ENCODE measurements at places on chromosomes 1 and 21.
A peak's percentile ranks its signal among the peaks of the same experiment; 100 is the strongest.

DNA sequence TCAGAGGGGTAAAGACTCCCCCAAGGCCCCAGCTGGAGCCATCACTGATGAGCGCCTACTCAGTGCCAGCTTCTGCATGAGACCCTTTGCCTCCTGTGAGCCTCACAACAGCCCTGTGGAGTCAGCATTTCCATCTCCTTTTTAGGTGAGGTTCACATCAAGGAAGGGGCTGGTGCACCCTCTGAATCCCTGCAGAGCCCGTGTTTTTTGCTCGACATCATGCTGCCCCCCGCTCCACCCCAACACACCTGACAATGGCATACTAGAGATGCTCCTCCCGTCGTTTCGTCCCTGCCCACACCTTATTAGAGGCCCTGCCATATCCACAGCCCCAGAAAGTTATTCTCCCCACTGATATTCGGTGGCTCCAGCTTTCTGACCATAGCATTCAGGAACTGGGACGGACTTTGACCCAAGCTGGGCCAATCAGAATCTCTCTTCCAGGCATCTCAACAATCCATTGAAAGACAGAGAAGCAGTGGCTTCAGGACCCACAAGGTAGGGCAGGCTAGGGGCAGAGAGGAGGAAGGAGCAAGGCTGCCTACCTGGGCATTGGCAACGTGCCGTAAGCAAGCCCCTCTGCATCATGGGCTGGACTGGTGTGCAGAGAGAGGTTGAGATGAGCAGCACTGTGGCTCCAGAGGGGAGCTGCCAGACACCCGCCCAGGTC lies 32.7 kb downstream of the EPHA10 start:
- DNase-seq = no peak

DNA sequence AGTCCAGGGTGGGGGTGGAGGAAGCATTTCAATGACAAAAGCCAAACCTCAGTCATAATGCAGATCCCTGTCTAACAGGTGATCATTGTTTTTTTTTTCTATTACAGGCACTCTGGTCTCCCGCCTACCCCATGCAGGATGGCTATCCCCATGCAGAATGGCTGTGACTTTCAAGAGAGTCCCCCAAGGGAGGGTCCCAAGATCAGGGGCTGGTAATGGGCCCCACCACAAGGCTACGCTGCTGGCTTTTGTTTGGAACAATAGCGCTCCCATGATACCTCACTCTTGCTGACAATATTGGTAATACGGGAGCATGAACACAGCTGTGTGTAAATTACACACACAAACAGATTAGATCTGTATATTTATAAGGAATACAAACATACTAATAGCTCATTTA lies 119.4 kb downstream of the SLC45A1 start:
- DNase-seq = no peak

GRCh38 chr1:204361341-204361771 lies 1.6 kb upstream of the PLEKHA6 start:
- DNase-seq = no peak

- peak; percentile 26 for DNase-seq
Observed at GRCh38 chr1:45543581-45544417, 6.8 kb upstream of the AKR1A1 start.

- no peak for DNase-seq
Observed at GRCh38 chr21:37006486-37007291, at the start of gene RIPPLY3. RIPPLY3 (plus strand) TSS chr21:37006702; CDS start chr21:37006773, 71 bp downstream.

- DNase-seq = no peak
Observed at GRCh38 chr1:150557813-150558212, 8.6 kb downstream of the ADAMTSL4 start.

GRCh38 chr1:10292188-10292587 lies 81.8 kb downstream of the KIF1B start:
- no peak for DNase-seq

DNA sequence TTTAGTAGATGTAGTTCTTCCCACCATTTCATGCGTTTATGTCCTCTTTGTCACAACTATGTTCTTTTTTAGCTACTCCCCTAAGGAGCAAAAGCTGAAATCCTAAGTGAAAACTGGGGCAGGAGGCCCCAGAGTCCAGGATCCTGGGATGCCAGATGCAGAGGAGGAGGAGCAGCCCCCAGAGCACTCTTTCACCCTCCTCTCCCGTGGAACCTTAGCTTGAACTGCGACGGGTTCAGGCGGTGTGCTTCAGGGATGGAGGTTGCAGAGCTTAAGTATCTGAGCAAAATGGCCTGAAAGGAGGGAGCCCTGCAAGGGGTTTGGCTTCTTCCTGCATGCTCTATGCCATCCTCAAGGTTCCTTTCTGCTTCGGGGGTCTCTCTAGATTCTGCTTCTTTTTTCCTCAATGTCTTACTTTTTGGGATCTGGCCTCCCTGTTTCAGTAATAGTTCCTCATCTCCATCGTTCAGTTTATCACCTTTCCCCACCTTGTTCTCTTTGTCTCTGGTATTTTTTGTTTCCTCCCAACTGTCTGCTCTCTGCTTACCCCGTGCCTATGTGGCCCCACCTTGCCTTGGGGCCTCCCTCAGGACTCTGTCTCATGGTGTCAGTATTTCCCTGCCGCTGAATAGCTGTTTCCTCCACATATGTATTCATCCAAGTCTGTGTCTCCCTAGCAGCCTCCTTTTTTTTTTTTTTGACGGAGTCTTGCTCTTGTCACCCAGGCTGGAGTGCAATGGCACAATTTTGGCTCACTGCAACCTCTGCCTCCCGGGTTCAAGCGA lies 2.7 kb upstream of the NHLH1 start:
- no peak for DNase-seq

DNA sequence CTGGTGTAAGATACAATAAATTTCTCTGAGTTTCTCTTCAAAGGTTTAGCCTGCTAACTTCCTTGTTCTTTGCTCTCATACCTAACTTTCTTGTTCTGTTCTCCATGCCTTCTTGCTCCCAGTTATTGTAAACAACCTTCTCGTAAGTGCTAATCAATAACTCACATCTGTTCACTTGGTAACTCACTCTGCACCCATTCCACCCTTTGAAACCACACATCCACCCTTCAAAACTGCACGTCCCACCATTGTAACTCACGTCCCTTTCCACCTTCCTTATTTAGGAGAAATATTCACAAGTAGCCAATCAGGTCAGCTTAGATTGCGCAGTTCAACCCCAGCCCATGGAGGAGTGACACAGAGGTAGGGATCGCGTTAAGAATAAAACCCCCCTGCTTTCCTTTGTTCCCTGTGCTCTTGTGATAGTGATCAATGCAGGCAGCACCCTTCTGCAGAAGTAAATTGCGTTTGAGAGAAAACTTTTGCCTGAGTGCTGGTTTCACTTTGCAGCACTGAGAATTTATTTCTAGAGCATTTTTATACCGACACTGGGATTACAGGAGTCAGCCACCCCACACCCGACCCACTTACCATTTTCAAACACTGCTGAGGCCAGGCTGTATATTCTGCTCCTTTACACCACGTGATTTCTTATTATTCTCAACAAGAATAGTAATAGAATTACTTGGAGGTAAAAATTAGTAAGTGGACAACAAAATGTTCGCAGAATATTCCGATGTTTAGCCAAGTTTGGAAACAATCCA lies 789.2 kb upstream of the RGS18 start:
- no peak for DNase-seq

GRCh38 chr1:55481634-55482033 lies 266.5 kb upstream of the USP24 start:
- DNase-seq = no peak

DNA sequence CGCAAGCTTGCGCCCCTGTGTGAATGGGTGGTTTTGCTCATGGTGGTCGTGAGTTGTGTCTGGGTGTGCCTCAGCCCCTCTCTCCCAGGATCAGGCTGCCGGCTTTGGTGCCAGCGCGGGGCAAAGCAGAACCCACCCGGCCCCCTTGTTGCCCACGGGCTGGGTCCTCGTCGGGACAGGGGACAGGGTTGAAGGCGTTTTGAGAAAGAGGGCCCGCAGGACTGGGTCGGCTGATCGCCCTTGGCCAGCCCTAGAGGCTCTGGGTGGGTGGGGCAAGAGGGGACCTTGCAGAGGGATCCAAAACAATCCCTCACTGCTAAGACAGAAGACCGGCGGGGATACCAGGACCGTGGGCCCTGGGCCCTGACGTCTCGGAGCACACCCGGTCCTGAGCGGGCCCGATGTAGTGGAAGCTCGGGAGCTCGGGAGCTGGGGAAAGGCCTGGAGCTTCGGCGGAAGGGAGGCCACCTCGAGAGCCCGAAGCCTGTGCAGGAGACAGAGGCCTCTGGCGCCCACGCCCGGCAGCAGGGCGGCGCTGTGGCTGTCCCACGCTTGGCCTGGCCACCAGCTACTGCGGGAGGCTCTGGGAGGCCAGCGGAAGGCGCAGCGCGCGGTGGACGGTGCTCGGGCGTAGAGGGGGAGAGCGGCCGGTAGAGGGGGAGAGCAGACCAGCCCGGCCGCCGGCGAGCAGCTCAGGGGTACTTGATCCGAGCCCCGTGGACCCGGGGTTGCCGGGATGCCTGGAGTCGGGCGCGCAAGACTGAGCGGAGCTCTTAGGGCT lies 2.8 kb upstream of the ZNF678 start:
- no peak for DNase-seq

- no peak for DNase-seq
Observed at GRCh38 chr1:152162792-152163463, 3.9 kb upstream of the RPTN start.

GRCh38 chr1:227437495-227438008 lies 119.3 kb upstream of the CDC42BPA start:
- DNase-seq = no peak

GRCh38 chr1:9601942-9602793 lies 13.5 kb downstream of the TMEM201 start:
- no peak for DNase-seq

GRCh38 chr1:101928829-101929228 lies 67.9 kb downstream of the OLFM3 start:
- no peak for DNase-seq

DNA sequence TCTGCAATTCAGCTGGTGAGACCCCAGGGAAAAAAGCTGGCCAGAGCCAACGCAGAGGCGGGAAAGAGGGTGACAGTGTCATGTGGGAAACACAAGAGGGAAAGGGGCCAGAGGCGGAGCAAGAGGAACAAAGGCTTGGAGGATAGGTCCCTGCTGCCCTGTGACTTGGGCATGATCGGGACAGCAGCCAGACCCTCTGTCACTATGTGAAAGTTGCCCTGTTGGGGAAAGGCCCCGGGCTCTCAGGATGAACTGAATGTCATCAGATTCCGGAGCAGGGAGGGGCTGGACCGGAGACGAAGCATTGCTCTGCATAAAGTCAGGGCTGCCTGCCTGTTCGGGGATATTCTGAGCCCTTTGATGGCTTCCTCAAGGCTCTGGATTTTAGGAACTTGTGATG lies 5.7 kb upstream of the ELF3 start:
- DNase-seq = no peak

- DNase-seq = no peak
Observed at GRCh38 chr1:62196086-62196690, 1.5 kb downstream of the L1TD1 start.

Measured in activated naive CD4-positive, alpha-beta T cell (primary cell).